ENCODE measurements at places on chromosomes 6 and 20. TPM values are rescaled to one million over a fixed set of nuclear protein-coding genes. Genes with fewer than 3 reads are reported as not detected.

GRCh38 chr6:52820198-52820597 lies 16.6 kb upstream of the GSTA1 start:
- H3K27ac ChIP-seq, result no peak overlapping the region
- no peaks in the 10 kb centered on the region for H3K4me1 ChIP-seq
- no peaks in the 10 kb centered on the region for H3K27me3 ChIP-seq
- no peak overlapping the region for H3K4me3 ChIP-seq
- no peak for DNase-seq

GRCh38 chr6:98824162-98824901 lies 10.0 kb upstream of the POU3F2 start:
- H3K27ac ChIP-seq, result no peak overlapping the region
- no peak for DNase-seq
- peaks cover 7% of the 10 kb centered on the region for H3K4me1 ChIP-seq
- no peaks in the 10 kb centered on the region for H3K36me3 ChIP-seq

GRCh38 chr6:35897036-35897435 lies 23.9 kb downstream of the SRPK1 start:
- no peak overlapping the region for H3K27ac ChIP-seq
- no peak overlapping the region for H3K4me3 ChIP-seq
- DNase-seq, result no peak

- no peak for DNase-seq
Observed at GRCh38 chr6:86331919-86332318, 605.4 kb upstream of the HTR1E start.

DNA sequence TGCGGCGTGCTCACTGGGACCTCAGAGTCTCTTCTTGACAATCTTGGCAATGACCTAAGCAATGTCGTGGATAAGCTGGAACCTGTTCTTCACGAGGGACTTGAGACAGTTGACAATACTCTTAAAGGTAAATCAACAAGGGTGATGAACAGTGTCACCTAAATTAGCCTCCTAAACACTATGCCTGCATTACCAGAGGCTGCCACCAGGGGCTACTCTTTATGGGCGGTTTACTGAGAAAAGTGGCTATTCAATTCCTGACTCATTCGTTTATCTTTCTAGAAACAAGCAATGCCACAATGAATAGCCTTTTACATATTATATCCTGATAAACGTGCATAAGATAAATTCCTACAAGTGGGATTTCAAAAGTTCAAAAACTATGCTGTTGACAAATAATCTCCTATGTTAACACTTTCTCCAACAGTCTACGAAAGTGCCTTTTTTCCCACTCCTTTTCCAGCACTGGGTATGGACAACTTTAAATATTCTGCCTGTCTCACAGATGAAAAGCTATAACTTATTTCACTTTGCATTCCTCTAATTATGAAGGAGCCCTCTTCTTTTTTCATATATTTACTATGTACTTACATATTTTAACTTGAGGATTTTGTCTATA lies 1.3 kb downstream of the BPIFA2 start:
- H3K36me3 ChIP-seq, result no peaks in the 10 kb centered on the region
- no peaks in the 10 kb centered on the region for H3K4me1 ChIP-seq
- no peaks in the 10 kb centered on the region for H3K27me3 ChIP-seq
- no peak overlapping the region for H3K4me3 ChIP-seq

- no peak overlapping the region for H3K27ac ChIP-seq
- H3K27me3 ChIP-seq, result no peaks in the 10 kb centered on the region
- no peaks in the 10 kb centered on the region for H3K36me3 ChIP-seq
- DNase-seq, result peak; percentile 49
- H3K4me3 ChIP-seq, result no peak overlapping the region
- H3K4me1 ChIP-seq, result peaks cover 4% of the 10 kb centered on the region
Observed at GRCh38 chr6:109595998-109596397, 95.0 kb downstream of the AK9 start.

DNA sequence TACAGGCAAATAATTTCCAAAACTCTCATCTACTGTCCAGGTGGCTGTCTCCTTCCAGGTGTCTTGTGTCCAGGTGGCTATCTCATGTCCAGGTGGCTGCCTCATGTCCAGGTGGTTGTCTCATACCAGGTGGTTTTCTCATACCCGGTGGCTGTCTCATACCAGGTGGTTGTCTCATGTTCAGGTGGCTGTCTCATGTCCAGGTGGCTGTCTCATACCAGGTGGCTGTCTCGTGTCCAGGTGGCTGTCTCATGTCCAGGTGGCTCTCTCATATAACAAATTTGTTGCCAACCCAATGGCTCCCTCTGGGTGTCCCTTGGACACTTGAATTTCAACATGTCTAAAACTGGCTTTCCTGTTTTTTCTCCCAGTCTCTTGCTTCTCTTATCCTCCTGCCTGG lies 14.3 kb upstream of the SLC22A3 start:
- DNase-seq, result no peak
- no peaks in the 10 kb centered on the region for H3K36me3 ChIP-seq
- H3K4me1 ChIP-seq, result no peaks in the 10 kb centered on the region
- no peaks in the 10 kb centered on the region for H3K27me3 ChIP-seq

Gene IPCEF1
- total RNA-seq, result 13.1 TPM

Gene IL17F
- 0.24 TPM for total RNA-seq

Gene SSTR4
- total RNA-seq, result not detected
